Posterior vena cava (tissue), 2 donors: ENCODE measurements at places on chromosomes 4 and X.
A peak's percentile ranks its signal among the peaks of the same experiment; 100 is the strongest.

DNA sequence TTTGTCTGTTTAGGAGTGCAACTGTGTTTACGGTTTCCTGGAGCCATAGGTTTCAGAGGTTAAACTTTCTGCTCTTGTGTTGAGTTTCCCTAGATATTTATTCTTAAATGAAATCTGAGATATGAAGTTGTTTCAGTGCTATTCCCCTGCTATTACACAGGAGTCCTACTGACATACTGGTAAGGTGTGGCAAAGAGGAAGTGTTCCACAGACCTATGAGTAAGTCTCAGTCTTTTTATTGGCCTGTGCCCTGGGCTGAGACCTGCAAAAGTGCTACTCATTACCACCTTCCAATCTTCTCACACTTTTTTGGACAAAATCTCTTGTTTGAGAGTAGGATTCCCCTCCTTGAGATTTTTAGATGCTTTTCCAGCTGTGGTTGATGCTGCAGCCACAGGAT, 35.6 kb upstream of the MAGEA8 start:
- DNase-seq, result no peak

DNA sequence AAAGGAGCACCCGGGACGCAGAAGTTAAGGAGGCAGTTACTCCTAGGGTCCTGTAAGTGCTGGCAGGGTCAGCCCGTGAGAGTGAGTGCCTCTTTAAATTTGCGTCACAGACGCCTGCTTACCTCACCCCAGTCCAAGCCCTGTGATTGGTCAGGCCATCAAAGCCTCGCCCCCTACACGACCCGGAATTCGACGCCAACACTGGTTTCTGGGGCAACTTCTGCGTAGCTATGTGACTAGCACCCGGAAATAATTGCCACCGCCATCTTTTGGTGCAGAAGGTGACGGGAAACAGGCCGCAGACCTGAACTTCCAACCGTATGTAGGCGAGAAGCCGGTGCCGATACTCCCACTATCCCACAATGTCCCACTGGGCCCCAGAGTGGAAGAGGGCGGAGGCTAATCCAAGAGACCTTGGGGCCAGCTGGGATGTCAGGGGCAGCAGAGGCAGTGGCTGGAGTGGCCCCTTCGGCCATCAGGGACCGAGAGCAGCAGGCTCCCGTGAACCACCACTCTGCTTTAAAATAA, at the start of gene DDX53:
TSS of gene DDX53 (plus strand) at position 265 of the 528 bp plus-strand sequence. CDS start at position 363, 98 bp downstream.
- DNase-seq, result no peak

DNA sequence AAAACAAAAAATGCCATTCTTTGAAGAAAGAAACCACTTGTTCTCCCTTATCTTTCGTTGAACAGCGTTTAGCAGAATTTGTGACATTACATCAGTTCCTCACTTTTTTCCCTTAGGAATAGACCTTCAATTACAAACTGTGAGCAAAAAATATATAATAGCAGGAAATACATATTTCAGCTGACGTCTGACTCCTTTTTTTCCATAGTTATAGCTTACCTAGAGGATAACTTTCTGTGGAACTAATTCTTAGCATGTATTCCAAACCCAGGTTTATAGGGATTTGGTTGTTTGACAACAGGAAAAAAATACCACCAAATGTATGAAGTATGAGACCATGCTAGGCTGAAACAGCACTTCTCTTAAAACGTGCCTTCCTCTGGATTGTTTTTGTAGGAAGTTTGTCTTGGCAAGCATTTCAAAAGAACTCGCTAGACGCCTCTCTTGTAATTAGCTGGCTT, 2.0 kb upstream of the LIMCH1 start:
- no peak for DNase-seq

DNA sequence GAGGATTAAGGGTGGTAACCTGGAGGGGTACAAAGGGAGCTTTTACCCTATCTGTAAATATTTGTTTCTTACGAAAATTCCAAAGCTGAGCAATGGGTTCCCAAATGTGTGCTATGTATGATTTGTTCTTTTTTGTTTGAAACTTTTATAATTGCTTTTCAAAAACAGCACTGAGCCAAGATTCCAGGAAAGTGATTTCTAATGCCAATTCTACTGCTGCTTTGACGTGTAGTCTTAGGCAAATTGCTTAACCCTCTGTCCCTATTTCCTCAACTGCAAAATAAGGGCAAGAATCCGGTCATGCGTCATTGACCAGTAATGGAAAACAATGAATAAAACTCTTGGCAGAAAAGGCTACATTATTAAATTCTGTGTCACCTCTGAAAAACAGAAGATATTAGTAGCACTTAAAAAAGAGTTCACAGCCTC, 454.7 kb downstream of the IL15 start:
- no peak for DNase-seq

DNA sequence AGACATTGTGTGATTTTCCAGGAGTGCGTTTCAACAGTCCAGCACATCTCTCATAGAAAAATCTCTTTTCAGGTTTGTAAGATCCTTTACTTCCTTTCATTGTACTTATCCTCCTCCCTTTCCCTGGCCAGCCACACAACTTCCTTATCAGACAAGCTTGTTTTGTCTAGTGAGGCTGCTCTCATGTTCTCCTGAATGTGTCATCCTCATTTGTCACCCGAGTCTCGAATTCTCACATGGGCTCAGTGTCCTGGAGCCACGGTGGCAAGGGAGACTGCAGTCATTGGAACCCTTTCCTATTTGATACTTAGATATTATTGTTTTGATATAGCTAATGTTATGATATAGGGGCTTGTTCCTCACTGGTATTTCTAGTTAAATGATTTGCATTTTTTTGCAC, 16.9 kb downstream of the SYNPO2 start:
- no peak for DNase-seq

DNA sequence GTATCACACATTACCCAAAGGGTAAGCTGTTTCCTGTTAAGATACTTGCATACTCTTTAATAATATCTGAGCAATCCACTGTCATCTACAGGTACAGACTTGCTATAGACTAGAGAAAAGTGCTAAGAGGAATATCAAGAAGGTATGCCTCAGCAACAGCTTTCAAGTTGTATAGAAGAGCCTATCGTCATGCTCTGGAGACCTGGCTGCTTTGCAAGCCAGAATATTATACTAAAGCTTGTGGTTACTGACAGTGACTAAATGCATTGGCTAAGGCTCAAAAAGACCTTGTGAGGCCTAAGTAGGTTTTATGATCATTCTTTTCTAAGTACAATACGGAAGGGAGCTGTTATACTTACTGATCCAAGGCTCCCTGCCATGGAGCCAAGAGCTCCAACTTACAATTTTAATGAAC, 11.3 kb downstream of the LAMP2 start:
- DNase-seq, result no peak

- no peak for DNase-seq
Observed at GRCh38 chrX:118536687-118537461, 41.3 kb downstream of the DOCK11 start.

GRCh38 chr4:120761070-120761469, 161.5 kb downstream of the PRDM5 start:
- no peak for DNase-seq

DNA sequence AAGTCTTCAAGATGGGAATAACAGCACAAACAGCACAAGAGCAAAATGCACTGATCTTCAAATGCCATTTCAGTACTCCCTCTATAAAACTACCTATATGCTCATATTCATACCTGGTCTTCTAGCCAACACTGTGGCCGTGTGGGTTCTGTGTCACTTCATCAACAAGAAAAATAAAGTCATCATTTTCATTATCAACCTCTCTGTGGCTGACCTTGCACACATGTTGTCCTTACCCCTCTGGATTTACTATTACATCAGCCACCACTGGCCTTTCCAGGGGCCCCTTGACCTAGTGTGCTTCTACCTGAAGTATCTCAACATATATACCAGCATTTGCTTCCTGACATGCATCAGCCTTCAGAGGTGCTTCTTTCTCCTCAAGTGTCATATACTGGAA, 59.6 kb upstream of the GPR174 start:
- DNase-seq, result no peak

DNA sequence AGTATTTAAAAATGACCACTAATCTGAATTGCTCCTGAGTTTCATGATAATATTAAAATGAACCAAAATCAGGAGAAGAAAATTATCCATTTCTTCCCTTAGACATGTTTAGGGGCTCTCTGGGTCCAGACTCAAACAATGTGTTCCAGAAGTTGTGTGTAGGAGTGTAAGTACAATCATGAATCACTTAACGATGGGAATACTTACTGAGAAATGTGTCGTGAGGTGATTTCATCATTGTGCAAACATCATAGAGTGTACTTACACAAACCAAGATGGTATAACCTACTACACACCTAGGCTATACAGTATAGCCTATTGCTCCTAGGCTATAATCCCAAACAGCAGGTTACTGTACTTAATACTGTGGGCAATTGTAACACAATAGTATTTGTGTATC, 74.8 kb downstream of the STPG2 start:
- no peak for DNase-seq

GRCh38 chr4:101127176-101127790, 220.0 kb downstream of the PPP3CA start:
- DNase-seq, result no peak

- DNase-seq, result peak; percentile 98
Observed at GRCh38 chrX:154478728-154479622, at the start of gene LAGE3. Gene LAGE3 (minus strand): TSS chrX:154479281. CDS start chrX:154478915, 366 bp downstream.

GRCh38 chrX:19743386-19743785, 144.0 kb downstream of the SH3KBP1 start:
- no peak for DNase-seq

GRCh38 chr4:122480655-122481487, 24.3 kb upstream of the IL2 start:
- DNase-seq, result no peak

DNA sequence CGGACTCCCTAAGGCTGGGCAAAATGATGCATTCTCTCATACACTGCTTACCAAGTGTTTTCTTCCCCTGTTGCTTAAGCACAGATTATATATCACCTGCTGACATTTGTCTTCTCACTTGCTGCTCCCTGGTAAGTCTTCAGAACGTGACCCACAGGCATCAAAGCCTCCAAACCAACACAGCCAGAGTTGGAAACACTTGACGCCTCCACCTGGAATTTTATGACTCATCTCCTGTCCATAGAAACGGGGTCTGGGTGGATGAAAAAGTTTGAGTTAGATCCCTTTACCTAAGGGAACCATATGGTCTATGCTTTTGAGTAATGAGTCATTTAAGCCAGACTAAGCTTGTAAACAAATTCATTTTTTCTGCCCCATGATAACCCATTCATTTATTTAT, 251.6 kb downstream of the USP46 start:
- no peak for DNase-seq

GRCh38 chrX:109886122-109886761, 116.7 kb upstream of the TMEM164 start:
- peak; percentile 61 for DNase-seq

- no peak for DNase-seq
Observed at GRCh38 chr4:71189471-71189870, 149.3 kb upstream of the SLC4A4 start.

- no peak for DNase-seq
Observed at GRCh38 chrX:66035667-66036066, 4.2 kb downstream of the VSIG4 start.

GRCh38 chrX:125193921-125194320, 125.8 kb upstream of the TEX13C start:
- no peak for DNase-seq

DNA sequence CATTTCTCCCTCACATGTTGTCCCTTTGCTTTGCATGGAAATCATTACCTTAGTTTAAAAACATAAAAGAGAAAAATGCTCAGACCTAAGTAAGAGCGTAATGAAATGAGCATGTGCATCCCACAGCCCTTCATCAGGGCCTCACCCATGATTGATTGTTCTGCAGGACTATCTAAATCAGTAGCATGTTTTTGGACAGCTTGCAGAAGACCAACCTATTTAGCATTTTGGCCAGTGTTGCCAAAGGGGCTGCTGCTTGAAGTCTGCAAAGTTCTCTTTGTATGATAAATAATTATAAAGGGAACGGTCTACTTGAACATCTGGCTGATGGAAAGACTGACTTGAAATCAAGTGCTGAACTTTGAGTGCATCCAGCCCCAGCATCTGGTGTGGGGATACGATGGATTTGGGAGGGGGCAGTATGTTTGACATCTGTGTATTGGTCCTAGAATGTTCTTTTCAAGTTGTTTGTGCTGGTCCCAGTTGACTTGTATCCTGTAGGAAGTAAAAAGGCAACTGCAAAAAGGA, 76.1 kb upstream of the LIMCH1 start:
- DNase-seq, result no peak

DNA sequence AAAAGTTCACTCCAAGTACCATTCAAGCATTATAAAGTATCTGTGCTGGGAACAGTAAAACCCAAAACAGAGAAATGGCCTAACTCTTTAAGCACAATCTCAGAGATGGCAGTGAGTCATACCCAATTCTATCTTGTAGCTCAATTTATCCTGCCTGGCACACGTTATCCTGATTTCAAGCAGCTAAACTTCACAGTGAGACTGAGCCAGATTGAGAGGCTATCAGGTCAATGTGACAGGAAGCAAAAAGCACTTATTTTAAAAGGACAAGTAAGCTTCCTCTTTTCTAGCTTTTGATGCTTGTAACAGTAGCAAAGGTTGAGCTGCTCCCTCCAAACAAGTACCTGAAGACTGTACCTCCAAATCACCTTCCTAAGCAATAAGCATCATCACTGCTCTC, 324.9 kb downstream of the NAF1 start:
- no peak for DNase-seq
